GM13976 (cell line): ENCODE measurements at places on chromosomes 6 and 20.

DNA sequence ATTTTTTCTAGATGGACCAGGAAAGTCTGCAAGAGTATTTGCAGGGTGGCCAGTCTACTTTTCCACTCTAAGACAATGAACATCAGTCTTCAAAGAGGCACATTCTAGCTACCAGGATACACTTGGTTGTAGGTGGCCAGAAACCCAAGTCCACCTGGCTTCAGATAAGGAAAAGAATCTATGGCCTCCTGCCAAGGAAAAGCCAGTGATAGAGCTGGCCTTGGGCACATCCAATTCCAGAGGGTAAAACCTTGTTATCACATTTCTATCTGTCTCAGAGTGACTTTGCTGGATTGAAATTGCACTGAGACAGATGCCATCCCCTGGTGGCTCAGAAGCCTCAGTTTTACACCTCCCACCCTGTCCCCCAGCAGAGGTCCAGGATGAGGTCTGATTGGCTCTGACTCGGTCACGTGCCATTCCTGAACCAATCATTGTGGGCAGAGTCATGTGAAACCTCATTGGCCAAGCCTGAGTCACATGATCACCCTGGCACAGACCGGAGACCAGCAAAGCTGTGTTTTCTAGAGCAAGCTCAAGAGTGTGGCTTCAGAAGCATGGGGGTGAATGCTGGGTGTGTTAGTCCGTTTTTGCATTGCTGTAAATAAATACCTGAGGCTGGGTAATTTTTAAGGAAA is 497.4 kb upstream of the SULF2 start:
- no peak for DNase-seq

DNA sequence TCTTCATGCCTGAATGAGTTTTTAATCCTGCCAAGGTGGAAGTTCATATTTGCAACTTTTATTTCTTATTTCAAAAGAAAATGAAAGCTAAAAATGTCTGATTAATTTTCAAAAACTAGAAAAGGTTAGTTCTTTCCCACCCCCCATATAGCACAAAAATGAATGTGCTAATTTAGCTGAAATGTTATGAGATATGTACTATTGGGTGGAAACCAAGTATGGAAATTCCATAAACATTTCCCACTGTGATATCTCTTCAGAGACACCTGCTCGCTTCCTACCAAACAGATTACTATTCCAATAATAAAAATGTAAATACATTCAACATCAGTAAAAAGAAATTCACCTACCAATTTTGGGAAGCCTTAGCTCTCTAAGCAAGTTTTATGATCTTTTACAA is 678.6 kb upstream of the ID4 start:
- DNase-seq, result no peak

- peak; percentile 40 for DNase-seq
Observed at GRCh38 chr6:135322427-135323201, 141.5 kb downstream of the MYB start.

- no peak for DNase-seq
Observed at GRCh38 chr6:167452338-167453081, 127.6 kb downstream of the TTLL2 start.

DNA sequence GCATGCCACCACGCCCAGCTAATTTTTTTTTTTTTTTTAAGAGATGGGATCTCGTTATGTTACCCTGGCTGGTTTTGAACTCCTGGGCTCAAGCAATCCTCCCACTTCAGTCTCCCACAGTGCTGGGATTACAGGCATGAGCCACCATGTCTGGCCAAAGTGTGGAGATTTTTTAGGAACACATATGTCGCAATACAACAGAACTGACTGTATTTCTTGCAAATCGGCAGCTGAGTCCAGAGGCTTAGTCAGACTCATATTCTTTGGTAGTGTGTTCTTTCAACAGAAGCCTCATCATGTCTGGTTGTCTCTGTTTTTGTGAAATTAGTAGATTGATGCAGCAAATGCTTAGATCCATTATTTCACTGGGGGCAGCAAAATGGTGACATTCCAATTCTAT is 23.9 kb upstream of the CD164 start:
- DNase-seq, result no peak

DNA sequence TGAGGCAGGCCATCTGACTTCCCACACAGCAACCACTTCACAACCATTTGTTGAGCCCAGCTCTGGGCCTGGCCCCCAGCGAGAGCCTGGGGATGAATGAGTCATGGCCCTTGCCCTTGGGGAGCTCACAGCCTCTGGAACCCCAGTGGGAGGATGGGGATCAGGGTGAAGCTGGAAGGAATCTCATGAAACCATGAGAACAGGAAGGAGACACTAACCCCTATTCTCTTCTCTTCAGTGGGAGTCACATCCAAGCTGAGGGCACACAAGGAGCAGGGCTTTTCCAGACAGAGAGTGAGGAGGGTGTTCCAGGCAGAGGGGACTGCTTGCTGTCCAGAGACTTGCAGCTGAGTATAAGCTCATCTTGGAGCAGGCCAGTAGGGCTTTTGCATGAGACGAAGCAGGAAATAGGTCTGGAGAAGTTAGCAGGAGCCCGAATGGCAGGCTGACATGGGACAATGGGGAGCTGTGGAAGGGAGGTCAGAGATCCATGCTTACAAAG is 7.5 kb downstream of the FOXS1 start:
- no peak for DNase-seq

DNA sequence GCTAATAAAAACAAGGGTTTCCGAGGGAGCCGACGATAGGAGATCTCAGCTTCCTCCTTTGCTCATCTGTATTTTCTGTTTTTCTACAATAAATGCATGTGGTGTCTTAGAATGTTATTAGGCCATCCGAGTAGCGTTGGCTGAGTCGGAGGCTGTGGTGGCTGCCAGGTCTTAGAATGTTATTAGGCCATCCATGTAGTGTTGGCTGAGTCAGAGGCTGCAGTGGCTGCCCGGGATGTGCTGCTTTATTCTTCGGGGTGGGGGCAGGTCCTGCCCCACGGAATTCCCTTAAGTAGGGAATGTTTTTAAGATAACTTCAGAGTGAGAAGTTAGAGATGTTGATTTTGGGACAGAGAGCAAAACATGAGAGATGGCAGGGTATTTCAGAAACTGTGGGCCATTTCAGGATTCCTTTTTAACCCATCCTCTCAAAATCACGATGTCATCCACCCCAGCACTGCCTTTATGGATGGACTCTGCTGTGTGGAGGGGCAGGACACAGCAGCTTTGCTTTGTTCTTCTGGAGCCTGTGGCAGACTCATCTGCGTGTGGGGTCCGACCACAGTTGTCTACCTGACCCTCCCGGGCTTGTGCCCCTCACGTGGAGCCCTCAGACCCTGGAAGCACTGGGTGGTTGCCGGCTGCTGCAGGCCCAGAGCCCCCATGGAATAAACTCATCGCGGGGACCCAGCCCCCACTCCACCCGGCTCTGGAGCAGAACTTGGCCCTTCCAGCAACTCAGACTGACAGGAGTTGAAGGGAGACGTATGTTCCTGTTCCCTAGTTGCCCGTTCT is 20.4 kb downstream of the OSBPL2 start:
- no peak for DNase-seq

- DNase-seq, result no peak
Observed at GRCh38 chr6:162262466-162263196, 464.9 kb downstream of the PRKN start.

- DNase-seq, result no peak
Observed at GRCh38 chr20:1298888-1299511, 29.9 kb downstream of the SDCBP2 start.

GRCh38 chr6:147395158-147395557 is 113.3 kb upstream of the SAMD5 start:
- no peak for DNase-seq

DNA sequence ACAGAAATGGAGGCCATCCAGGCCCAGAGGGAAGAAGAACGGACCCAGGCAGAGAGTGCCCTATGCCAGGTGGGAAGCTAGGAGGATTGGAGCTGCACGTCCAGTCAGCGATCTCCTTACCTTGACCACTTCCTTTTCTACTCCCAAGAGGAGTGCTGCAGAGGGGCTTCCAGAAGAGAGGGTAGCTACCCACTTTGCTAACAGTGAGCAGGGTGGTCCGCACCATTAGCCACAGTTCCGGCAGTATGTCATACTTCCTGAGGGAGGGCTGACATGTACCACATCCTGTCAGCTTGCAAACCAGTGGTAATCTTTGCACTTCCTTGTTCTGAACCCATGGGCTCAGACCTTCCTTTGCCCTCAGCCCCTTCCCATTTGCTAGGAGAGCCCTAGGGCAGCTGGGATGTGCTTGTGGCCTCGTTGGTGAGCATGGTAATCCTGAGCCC is 35.4 kb downstream of the CEP250 start:
- peak; percentile 82 for DNase-seq

- peak; percentile 55 for DNase-seq
Observed at GRCh38 chr6:70668499-70668812, 773 bp downstream of the SMAP1 start.

- peak; percentile 23 for DNase-seq
Observed at GRCh38 chr6:96611342-96611991, 48.5 kb downstream of the FHL5 start.

DNA sequence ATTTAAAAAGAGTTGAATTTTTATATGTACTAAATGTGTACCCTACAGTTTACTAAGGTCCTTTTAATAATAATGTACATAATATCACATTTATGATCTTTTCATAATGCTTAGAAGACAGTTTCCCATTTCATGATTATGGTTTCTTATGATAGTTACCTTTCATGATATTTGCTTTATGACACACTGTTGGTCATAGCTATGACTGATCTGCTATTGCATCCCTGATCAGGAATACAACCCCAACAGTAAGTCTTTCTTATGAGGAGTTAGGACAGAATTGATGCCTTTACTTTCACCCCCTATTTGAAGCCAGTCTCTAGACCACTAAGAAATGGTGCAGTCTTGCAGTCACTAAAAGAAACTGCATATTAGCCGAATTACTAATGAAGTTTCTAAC is 31.0 kb downstream of the LCA5 start:
- DNase-seq, result no peak

GRCh38 chr6:79047072-79047471 is 31.0 kb downstream of the PHIP start:
- DNase-seq, result no peak

DNA sequence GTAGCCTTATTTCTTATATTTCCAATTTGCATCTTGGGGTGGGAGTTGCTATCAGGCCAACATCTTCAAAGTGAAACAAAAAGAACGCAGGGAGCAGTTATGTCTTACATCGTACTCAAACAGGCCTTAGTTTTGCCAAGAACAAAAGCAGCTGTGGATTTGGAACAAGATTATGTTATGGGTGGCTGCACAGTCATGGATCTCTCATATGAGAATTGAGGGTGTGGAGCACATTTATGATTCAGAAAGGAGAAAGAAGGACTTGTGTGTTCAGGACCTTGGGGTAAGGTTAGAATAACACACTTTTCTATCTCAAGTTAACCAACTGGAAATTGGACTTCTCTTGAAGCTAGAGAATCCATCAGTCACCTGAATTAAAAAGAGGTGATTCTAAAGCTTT is 259.9 kb downstream of the FOXA2 start:
- no peak for DNase-seq

DNA sequence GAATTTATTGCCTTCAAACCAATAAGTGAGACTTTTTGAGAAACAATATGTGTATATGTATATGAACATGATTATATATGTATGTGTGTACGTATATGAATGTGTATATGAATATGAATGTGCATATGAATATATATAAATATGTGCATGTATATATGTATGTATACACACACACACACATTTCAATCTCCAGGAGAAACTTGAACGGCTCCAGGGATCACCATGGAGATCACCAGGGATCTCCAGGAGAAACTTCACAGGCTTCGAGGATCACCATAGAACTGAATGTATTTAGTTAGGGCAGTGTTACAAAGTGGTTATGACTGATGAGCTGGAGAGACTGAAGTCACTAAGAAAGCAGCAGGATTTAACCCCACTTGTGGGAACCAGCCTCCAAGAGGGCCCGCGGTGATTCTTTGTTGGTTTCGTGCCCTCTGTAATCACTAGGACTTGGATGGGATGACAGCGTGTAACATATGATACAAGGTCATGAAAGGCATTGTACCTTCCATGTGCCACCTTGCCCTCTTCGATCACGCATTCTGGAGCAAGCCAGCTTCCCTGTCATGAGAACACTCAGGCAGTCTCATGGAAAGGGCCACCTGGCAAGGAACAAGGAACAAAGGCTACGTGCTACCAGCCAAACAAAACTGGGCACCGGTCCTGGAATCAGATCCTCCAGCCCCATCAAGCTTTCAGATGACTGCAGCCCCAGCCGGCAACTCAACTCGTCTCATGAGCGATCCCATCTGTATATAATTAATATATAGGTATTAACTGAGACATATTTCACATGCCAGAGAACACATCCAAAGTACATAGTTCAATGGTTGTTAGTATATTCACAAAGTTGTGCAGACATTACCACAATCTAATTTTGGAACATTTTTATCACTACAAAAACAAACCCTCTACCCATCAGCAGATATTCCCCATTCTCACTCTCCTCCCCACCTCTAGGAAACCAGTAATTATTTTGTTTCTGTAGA is 8.6 kb downstream of the FAM50B start:
- DNase-seq, result no peak

DNA sequence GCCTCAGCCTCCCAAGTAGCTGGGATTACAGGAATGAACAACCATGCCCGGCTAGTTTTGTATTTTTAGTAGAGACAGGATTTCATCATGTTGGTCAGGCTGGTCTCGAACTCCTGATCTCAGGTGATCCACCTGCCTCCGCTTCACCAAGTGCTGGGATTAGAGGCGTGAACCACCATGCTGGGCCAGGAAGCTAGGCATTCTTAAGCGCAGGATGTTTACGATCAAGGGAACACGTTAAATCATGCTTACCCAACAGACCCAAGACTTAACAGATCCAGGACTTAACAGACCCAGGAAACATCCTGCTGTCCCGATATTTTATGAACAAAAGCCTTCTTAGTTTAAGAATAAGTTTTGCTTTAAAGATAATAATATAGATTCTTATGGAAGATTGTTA is 9.1 kb downstream of the PTGIS start:
- DNase-seq, result no peak

GRCh38 chr20:2763186-2763585 is 37.2 kb downstream of the CPXM1 start:
- DNase-seq, result no peak

- DNase-seq, result no peak
Observed at GRCh38 chr6:44674226-44675155, 287.0 kb downstream of the CDC5L start.

DNA sequence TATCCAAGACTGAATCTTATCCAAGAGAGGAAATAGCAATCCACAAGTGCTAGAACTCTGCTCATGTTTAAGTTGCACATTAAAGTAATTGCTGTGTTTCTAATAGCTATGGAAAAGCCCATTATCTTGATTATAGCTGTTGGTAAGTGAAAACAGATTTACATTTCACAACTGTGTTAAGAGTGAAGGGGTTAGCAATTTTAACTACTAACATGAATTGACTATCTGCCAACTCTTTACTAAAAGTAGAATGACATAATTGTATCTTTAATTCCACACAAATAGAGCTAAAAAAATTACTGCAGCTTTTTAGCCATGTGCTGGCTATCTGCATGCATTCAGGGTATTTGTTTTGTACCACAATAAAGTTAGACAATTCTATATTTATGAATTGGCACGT is 277.9 kb upstream of the IRAK1BP1 start:
- no peak for DNase-seq
